Pancreas (tissue), 10 donors: ENCODE measurements at places on chromosomes 7 and 10. TPM values are rescaled to one million over a fixed set of nuclear protein-coding genes. Genes with fewer than 3 reads are reported as not detected.

The ABLIM1 gene
- total RNA-seq, result 35.8 TPM

DNA sequence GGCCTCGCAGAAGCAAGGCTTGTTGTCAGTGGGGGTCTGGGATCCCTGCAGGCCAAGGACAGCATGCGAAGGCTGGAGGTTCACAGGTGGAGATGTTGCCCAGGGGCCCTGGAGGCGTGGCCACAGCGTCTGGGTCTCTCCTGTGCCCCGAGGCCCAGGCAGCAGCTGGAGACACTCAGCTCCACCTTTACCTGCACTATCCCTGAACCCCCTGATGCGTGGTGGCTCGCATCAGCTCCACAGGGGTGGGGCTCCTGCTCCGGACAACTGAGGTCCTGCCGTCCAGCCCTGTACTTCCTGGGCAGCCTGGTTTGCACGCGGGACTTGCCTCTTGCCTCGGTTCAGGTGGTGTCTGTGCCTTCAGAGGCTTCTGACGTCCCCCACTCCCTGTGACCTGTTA lies 54.6 kb upstream of the ZNF32 start:
- no peaks in the 10 kb centered on the region for H3K4me1 ChIP-seq
- DNase-seq, result no peak
- H3K36me3 ChIP-seq, result no peaks in the 10 kb centered on the region
- no peak overlapping the region for H3K4me3 ChIP-seq
- H3K27me3 ChIP-seq, result no peaks in the 10 kb centered on the region
- H3K27ac ChIP-seq, result no peak overlapping the region

- H3K4me3 ChIP-seq, result no peak overlapping the region
- no peaks in the 10 kb centered on the region for H3K36me3 ChIP-seq
- H3K4me1 ChIP-seq, result no peaks in the 10 kb centered on the region
- no peaks in the 10 kb centered on the region for H3K27me3 ChIP-seq
- DNase-seq, result no peak
- no peak overlapping the region for H3K27ac ChIP-seq
Measured at GRCh38 chr10:19491166-19491565, 325.1 kb upstream of the PLXDC2 start.

GRCh38 chr7:118311121-118311836 lies 86.8 kb downstream of the ANKRD7 start:
- DNase-seq, result no peak
- H3K4me1 ChIP-seq, result peaks cover 8% of the 10 kb centered on the region
- no peak overlapping the region for H3K27ac ChIP-seq
- H3K36me3 ChIP-seq, result no peaks in the 10 kb centered on the region
- no peak overlapping the region for H3K4me3 ChIP-seq

GRCh38 chr7:30656006-30656957 lies 26.0 kb downstream of the CRHR2 start:
- H3K4me3 ChIP-seq, result no peak overlapping the region
- no peaks in the 10 kb centered on the region for H3K4me1 ChIP-seq
- H3K27me3 ChIP-seq, result no peaks in the 10 kb centered on the region
- no peak overlapping the region for H3K27ac ChIP-seq
- no peaks in the 10 kb centered on the region for H3K36me3 ChIP-seq
